ENCODE measurements at places on chromosomes 6 and 20. TPM values are rescaled to one million over a fixed set of nuclear protein-coding genes. Genes with fewer than 3 reads are reported as not detected.

The MKKS gene
- 8.3 TPM for total RNA-seq

- DNase-seq = peak; percentile 58
Measured at GRCh38 chr20:53949319-53949839, 121.0 kb downstream of the BCAS1 start.

DNA sequence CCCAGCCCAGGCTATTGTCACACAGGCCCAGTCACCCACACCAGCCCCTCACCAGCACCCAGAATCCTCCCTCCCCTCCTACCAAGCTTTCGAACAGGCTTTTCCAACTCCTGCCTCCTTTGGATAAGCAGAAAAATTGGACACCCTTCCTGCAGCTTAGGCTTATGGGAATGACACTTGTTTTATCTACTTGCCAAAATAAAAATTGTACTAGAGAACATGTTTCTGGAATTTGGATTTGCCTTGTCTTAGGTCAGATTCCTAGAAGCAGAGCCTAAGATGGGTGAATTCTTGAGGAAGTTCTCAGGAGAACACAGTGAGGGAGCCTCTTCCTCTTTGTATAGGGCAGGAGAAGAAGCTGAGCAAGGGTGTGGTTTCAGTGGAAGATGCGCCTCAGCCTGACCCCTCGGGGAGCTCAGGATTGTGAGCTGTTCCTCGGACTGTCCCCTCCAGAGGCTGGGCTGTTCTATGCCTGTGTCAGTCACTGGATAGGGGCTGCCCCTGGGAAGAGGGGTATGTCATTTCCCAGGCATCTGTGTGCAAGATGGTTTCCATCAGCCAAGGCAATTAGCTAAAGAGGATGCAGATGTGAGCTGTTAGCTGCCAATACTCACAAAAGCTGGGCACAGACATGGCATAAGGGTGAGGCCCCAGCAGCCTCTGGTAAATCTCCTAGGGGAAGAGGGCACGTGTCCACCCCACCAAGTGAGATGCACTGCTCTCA, 33.9 kb downstream of the ITPR3 start:
- DNase-seq = no peak

- peak; percentile 77 for DNase-seq
Measured at GRCh38 chr6:108541843-108542759, 18.6 kb upstream of the FOXO3 start.

DNA sequence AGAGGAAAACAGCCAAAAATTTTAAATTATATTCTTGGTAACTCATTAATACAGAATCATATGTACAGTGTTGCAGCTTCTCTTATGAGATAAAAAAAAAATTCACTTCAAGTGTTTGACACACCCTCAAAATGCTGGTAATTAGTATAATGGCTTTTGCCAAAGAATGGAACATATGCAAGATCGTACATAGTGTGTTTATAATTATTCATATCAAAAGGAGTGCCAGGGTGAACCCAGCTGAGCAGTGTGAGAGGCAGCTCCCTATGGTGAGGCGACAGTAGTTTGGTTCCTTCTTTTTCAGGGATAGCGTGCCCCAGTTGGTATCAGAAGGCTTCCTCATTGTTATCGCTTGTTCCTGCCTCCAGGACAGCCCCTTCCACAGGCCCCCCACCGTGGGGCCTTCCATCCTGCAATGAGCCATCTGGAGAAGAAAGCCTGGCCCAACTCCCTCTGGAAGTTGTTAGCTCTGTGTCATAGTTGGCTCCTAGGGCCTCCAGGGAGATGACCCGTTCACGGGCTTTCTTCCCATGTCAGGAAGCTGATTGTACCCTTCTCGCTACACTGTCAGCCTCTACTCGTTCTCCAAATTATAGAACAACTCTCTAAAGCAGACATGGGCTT, 150.7 kb downstream of the FRK start:
- DNase-seq = no peak
